ENCODE measurements at places on chromosomes 2 and 18. TPM values are rescaled to one million over a fixed set of nuclear protein-coding genes. Genes with fewer than 3 reads are reported as not detected.

KLF11 gene
- 4.5 TPM for total RNA-seq

AMMECR1L gene
- 20.3 TPM for total RNA-seq

FIGN gene
- 2.1 TPM for total RNA-seq

ORMDL1 gene
- 45.3 TPM for total RNA-seq

ITSN2 gene
- 20.2 TPM for total RNA-seq

RTP5 gene
- total RNA-seq: not detected

MARCO gene
- 0.11 TPM for total RNA-seq

BCL11A gene
- 0.06 TPM for total RNA-seq

NTSR2 gene
- not detected for total RNA-seq

NEUROD1 gene
- total RNA-seq: not detected

TM4SF20 gene
- total RNA-seq: 10.7 TPM

LHCGR gene
- total RNA-seq: not detected

MLPH gene
- total RNA-seq: 289 TPM

UGT1A8 gene
- not detected for total RNA-seq

MAP2 gene
- 0.44 TPM for total RNA-seq

DUSP2 gene
- total RNA-seq: 0.22 TPM

THSD7B gene
- total RNA-seq: not detected

TET3 gene
- total RNA-seq: 6.0 TPM

FHOD3 gene
- 2.8 TPM for total RNA-seq

TBR1 gene
- total RNA-seq: not detected

DSG1 gene
- total RNA-seq: not detected

FAM237A gene
- not detected for total RNA-seq

SP140L gene
- 3.3 TPM for total RNA-seq

C1GALT1C1L gene
- total RNA-seq: 1.2 TPM

POTEI gene
- total RNA-seq: 0.01 TPM

NCL gene
- total RNA-seq: 756 TPM

DOK1 gene
- total RNA-seq: 5.9 TPM

CDH2 gene
- 35.9 TPM for total RNA-seq

CYP26B1 gene
- 16.8 TPM for total RNA-seq

ERBB4 gene
- total RNA-seq: not detected

YES1 gene
- total RNA-seq: 19.3 TPM

FAM228A gene
- total RNA-seq: not detected

TLX2 gene
- 0.14 TPM for total RNA-seq

CCDC148 gene
- total RNA-seq: 0.78 TPM

MAB21L4 gene
- not detected for total RNA-seq

ASXL3 gene
- not detected for total RNA-seq

SNORC gene
- total RNA-seq: 9.3 TPM

DYSF gene
- total RNA-seq: 0.81 TPM

GPR35 gene
- total RNA-seq: 0.40 TPM

HOXD12 gene
- total RNA-seq: not detected

SERPINB4 gene
- total RNA-seq: 0.17 TPM

RNF125 gene
- 0.28 TPM for total RNA-seq

PHOSPHO2 gene
- total RNA-seq: 3.0 TPM

KLHL29 gene
- 5.1 TPM for total RNA-seq

SERPINB12 gene
- not detected for total RNA-seq

SLC38A11 gene
- total RNA-seq: not detected

LINC00305 gene
- not detected for total RNA-seq

CAPN14 gene
- not detected for total RNA-seq

UXS1 gene
- 53.5 TPM for total RNA-seq

IL18RAP gene
- total RNA-seq: not detected

ARL6IP6 gene
- 21.1 TPM for total RNA-seq

All from A549 treated with CpdA at 1 μM for 4 hours (cell line).